ENCODE measurements at places on chromosomes 6 and 20.

- DNase-seq: no peak
These were observed 18.6 kb downstream of the CMTR1 start for GRCh38 chr6:37451441-37452193.

DNA sequence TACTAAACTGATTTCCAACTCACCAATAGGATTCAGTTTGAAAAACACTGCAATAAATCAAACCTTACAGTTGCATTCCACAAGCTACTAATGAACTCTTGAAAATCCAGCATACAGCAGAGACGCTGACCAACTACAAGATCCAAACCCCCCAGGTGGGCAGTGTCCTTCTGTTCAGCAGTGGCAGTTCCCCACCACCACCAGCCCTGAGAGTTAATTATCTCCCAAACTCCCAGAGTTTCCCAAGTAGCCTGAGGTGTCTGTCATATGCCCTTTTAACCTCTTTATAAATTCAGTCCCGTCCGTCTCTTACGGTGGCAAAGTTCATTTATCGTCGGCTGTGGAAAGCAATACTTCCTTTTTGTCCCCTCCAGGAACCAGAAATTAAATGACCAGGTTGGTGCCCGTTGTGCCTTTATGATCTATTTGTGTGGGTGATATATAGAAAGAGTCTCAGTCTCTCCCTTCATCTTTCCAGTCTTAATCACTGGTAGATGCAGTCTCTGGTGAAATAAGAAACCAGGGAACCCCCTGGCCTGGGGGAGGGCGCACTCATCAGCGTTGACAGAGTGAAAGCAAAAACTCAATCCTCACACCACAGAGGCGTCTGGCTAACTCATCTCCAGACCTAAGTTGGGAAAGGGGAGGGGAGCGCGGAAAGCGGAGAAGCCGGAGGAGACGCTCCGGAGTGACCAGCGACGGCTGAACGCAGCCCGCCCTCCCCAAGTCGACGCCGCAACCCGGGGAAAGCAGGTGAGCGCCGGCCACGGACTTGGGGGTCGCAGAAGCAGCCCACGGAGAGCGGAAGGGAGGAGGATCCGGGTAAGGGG lies 717 bp downstream of the MRPL14 start:
- DNase-seq: peak; percentile 74

GRCh38 chr20:49270177-49270576 lies 7.7 kb downstream of the ZNFX1 start:
- no peak for DNase-seq

- no peak for DNase-seq
These were observed 298.6 kb downstream of the TAF4 start for GRCh38 chr20:61766921-61767610.

DNA sequence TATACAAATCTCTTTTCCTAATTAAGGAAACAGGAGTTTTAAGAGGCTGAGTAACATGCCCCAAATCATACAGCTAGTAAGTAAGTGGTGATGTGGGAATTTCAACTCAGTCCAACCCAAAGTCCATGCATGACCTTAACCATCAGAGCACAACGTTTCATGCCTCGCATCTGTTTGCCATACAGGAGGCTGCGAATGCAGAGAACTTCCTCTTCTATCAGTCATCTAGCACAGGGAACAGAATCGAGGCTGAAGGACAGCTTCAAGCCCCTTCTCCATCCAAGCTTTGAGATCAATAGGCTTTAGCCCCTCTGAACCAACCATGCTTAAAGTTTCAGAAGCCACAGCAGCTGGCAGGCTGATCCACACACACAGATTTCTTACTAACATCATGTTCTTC lies 113.2 kb downstream of the MAFB start:
- no peak for DNase-seq

DNA sequence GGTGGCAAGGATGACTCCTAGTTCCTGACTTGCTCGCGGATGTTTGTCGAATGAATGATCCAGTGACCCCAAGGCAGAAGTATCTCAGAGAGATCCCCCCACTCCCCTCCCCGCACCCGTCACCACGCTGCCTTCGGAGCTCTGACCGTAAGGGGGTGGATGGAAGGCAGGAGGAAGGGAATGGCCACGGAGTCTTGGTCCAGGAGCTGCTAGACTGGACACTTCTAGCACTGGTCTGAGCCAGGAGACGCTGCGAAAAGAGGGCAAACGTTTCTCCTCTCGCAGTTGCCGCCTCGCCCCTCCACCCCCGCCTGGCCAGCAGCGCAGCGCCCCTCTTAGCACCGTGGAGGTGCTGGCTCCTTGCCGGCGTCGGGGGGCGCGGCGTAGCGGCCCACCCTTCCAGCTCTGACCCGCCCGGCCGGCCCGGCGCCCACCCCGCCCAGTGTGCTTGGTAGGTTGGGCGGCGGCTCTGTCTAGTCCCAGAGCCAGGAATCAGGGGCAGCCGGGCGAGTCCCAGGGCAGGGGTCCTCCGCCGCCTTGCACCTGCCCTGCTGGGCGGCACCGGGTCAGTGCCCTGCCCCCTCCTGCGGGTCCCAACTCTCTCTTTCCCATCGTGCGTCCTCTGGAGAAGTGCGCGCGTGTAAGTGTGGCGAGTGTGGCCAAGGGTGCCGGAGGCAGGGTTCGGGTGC lies 2.4 kb upstream of the DBNDD2 start:
- peak; percentile 63 for DNase-seq

- DNase-seq: no peak
These were observed 136.0 kb upstream of the FOXQ1 start for GRCh38 chr6:1175877-1176276.

GRCh38 chr6:137105375-137105774 lies 60.6 kb upstream of the IL20RA start:
- no peak for DNase-seq

GRCh38 chr6:134357022-134357487 lies 39.1 kb upstream of the SGK1 start:
- no peak for DNase-seq

All from psoas muscle (tissue), 8 donors.